ENCODE measurements at places on chromosomes 5 and 9. TPM values are rescaled to one million over a fixed set of nuclear protein-coding genes. Genes with fewer than 3 reads are reported as not detected.

Gene DNAI1
- polyA plus RNA-seq: 0.10 TPM

Gene TMEM252
- polyA plus RNA-seq: 0.34 TPM

Gene CAMK2A
- 0.06 TPM for polyA plus RNA-seq

Gene TMEM232
- polyA plus RNA-seq: 1.2 TPM

Gene ACTBL2
- not detected for polyA plus RNA-seq

Gene GABRA6
- polyA plus RNA-seq: not detected

Gene GLIPR2
- 43.7 TPM for polyA plus RNA-seq

Gene PCDHB5
- polyA plus RNA-seq: 1.6 TPM

Gene NME5
- 2.0 TPM for polyA plus RNA-seq

Gene FGD3
- 7.0 TPM for polyA plus RNA-seq

Gene IRGM
- polyA plus RNA-seq: not detected

Gene DAPK1
- polyA plus RNA-seq: 12.8 TPM

Gene ZFYVE16
- 11.7 TPM for polyA plus RNA-seq

Gene IFNA21
- not detected for polyA plus RNA-seq

Gene ARID3C
- not detected for polyA plus RNA-seq

Gene TRPM3
- 0.09 TPM for polyA plus RNA-seq

Gene DNM1
- 6.4 TPM for polyA plus RNA-seq

Gene EDIL3
- 2.8 TPM for polyA plus RNA-seq

Gene EQTN
- polyA plus RNA-seq: not detected

Gene KIF27
- 0.98 TPM for polyA plus RNA-seq

Gene PCDHA4
- 1.7 TPM for polyA plus RNA-seq

Gene MAP3K1
- polyA plus RNA-seq: 5.2 TPM

Measured in adipose tissue (tissue), 3 donors.